ENCODE measurements at places on chromosomes 3 and 15.

DNA sequence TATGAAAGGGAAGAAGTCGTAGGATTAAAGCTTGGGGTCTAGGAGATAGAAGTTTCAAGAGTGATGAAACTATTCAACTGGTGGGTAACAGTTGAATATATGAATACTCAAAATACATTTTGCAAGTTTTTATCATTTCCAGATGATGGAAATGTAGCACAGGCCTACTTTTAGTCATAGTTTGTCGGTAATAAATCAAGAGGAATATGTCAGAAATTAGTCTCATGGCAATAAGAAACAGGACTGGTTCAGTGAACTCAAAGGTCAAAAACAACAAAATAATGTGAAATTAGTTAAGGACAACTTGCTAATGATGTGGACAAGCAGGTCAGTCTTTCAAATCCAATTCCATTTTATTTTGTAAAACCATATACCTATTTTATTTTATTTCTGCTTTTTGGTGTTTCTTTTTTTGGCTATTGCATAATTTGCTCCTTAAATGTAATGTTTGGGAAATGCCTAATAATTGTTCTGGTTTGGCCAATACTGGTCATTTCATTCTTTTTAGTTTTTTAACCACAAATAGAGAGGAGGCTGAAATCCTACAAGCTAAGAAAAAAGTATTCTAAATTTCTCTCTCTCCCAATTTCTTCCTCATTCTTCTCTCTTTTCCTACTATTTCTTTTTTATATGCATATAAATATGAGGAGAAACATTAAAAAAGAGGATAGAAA, 195.2 kb upstream of the ARHGEF26 start:
- no peak for DNase-seq

DNA sequence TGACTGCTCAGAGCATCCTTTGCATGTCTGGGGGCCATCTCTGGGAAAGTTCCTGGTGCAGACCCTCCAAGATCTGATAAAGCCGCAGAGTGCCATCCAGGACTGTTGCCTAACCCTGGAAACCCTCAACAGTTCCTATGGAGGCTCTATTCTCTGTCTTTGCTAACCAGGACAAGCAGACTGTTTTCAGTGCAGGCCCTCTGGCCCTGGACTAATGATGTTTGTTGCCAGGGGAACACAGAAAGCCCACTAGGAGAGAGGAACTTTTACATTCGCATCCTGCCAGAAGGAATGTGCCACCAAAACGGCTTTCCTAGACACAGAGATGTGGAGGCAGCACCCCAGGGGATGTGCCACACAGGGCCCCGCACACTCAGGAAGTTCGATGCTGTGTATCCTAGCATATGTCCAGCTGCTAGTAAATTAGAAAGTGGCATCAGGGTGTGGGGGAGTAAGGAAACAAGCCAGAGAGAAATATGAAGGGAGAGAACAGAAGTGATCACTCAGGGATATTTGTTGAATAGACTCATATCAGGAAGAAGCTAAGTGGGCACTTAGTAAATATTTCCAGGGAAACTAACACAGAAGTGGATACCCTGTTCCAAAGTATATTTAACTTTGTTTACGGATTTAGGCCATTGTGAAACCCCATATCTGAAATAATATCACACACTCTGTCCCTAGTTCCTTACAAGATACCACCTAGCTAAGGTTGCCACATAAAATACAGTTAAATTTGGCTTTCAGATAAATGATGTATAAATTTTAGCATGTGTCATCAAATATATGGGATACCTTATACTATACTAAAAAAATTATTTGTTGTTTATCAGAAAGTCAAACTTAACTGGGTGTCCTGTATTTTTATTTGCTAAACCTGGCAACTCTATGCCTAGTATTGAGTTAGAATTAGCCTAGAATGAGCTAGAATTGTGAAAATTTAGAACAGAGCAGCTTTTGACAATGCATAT, 29.9 kb upstream of the TMOD3 start:
- DNase-seq, result no peak

DNA sequence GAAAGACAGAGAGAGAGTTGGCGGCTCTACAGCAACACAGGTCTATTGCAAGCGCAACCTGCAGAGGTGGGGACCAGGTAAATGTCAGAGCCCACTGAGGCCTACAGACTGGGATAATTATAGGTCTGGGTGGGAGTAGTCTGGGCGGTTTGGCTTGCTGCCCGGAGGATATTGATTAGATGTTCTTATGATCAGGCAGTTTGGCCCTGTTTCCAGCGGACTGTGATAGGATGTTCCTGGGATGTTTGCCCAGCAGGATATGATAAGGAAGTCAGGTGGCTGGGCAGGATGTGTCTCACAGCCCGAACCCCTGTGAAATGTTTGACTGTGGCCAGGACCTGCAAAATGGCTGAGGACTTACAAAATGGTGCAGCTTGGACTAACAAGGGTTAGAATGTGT, 364.9 kb downstream of the NAALADL2 start:
- DNase-seq, result no peak

- DNase-seq, result no peak
Measured at GRCh38 chr3:11306817-11307589, 34.8 kb downstream of the ATG7 start.

GRCh38 chr3:19046440-19046839, 101.9 kb upstream of the KCNH8 start:
- DNase-seq, result peak; percentile 4

DNA sequence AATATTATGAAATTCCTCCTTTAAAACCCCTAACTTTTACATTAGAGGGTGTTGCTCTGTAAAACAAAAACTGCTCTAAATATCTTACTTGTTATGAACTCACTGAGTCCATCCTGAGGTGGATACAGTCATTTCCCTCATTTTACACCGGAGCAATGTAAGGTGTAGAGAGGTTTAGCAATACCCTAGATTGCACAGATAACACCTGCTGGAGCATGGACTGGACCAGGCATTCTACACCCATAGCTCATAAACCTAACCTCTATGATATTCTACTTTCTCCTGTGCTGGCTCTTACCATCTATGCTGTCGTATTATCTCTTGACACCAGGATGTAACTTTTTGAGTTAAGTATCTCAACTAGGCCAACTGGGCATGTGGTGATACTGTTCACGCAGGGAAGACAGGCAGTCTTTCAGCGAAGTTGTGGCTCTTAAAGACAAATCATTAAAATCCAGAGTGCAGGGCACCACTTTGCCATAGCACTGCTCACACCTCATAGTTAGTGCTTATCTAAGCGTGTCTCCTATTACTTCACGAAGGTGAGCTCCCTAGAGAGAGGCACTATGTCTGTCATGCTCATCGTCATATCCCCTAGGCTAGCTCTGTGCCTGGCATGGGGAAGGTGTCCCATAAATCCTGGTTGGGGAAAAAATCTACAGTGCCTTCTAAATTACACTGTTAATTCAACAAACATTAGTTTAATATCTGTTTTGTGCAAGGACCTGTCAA, 100.1 kb upstream of the SLC2A2 start:
- DNase-seq, result no peak

- no peak for DNase-seq
Measured at GRCh38 chr3:44318891-44319311, 19.7 kb upstream of the TCAIM start.

DNA sequence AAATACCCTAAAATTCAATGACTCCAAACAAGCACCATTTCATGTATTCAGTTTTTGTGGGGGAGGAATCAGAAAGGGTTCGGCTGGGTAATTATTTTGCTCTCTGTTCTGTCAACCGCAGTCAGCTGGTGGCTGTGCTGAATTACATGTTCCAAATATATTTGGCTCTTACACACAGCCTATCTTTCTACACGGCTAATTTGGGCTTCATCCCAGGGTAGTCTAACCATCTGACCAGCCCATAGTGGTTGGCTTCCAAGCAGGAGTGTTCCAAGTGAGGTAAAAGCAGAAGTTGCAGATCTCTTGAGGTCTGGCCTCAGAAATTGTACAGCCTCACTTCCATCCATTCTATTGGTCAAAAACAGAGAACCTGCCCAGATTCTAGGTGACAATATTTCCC, 760.8 kb upstream of the SEMA6D start:
- peak; percentile 19 for DNase-seq

DNA sequence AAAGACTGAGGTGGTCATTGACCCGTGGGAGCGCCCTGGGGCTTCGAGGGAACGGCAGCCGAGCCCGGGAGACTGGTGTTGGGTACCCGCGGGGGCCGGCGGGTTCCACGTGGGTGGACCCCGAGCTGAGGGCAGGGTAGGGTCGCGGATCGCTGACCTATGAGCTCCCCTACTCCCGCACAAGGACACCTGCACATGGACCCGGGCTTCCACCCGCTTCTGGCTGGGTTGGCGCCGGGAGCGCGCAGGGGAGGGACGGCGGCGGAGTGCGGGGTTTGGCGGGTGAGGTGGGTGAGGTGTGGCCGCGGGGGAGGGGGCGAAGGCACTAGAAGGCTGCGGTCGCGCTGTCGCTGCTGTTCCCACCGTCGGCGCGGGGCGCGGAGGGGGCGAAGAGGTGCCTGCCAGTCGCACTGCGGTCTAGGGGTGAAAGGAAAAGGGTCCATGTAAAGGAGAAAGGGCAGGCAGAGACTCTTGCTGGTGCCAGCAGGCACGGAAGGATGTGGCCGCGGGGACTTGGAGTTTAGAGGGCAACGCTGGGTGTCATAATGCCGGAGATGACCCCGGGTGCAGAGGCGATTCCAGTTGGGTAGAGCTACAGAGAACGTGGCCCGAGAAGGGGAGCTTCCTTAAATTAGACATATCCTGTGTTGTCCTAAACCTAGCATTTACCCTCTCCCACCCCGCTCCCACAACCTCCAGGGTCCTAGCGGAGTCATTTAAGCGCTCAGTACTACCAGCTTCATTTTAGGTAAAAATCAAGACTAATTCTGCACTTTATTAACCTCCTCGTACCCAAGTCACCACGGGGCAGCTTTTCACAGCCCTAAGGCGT, 245.9 kb upstream of the TOPAZ1 start:
- DNase-seq, result no peak

GRCh38 chr3:39189150-39189958, 3.0 kb downstream of the XIRP1 start:
- no peak for DNase-seq

GRCh38 chr3:64266065-64266931, 41.0 kb upstream of the PRICKLE2 start:
- DNase-seq, result peak; percentile 74

All from midbrain (tissue), 1 donor.